Activated CD4-positive, alpha-beta T cell treated with anti-CD3 and anti-CD28 coated beads, Interleukin-2, amount 50 U/mL, for 24 hours (primary cell): ENCODE measurements at places on chromosomes 11 and 22.

DNA sequence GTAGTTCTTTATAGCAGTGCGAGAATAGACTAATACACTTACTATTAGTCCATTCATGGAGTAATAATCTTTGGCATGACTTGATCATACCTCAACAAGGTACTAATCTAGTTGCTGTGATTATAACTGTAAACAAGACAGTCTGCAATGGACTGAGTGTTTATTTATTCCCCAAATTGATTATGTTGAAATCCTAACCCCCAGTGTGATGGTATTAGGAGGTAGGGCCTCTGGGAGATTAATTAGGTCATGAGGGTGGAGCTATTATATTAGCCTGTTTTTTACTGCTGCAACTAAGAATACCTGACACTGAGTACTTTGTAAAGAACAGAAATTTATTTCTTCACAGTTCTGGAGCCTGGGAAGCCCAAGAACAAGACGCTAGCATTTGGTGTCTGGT lies 30.9 kb upstream of the CSNK2A3 start:
- no peak for DNase-seq

GRCh38 chr11:8059571-8060011 lies 21.4 kb upstream of the TUB start:
- DNase-seq: no peak

GRCh38 chr11:120871924-120872323 lies 152.0 kb upstream of the TBCEL start:
- no peak for DNase-seq

- DNase-seq: no peak
Observed at GRCh38 chr22:42925598-42925997, 68.5 kb upstream of the ARFGAP3 start.

DNA sequence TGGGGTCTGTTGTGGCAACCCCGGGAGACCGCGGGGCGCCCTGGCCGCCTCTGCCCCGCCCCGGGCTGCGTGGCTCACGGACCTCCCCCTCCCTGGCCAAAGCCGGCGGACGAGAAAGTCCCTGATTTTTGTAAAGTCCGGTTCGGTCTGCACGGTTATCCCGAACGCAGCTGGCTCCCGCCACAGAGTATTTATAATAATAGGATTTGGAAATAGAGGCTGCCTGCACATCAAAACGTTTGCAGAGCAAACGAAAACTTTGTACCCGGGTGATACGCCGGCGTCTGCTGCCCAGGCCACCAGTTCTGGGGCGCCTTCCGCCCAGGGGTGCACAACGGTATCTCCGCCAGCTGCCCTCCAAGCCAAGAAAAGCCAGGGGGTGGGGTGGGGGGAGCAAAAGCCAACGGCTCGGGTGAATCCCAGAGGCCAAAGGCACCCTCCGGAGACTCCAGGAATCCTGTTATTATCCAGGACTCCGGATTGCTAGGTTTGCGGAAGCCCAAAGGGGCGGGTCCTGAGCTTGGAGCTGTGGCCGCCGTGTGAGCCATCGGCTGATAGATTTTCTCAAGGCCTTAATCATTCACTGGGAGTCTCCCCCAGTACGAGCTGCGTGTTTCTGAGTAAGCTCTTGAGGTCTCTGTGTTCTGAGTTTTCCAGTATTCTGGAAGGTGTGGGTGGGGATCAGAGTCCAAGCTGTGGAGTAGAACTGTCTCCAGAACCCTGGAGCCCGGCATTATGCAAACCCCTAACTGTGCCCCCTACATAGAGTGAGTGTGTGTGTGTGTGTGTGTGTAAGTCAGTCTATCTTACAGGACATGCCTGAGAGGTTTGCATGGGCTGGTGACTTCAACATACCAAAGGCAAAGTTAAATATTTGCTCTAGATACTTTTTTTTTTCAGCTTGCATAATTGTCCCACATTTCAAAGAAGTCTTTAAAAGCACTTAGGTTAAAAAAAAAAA lies 673 bp upstream of the SHANK2 start:
- no peak for DNase-seq

DNA sequence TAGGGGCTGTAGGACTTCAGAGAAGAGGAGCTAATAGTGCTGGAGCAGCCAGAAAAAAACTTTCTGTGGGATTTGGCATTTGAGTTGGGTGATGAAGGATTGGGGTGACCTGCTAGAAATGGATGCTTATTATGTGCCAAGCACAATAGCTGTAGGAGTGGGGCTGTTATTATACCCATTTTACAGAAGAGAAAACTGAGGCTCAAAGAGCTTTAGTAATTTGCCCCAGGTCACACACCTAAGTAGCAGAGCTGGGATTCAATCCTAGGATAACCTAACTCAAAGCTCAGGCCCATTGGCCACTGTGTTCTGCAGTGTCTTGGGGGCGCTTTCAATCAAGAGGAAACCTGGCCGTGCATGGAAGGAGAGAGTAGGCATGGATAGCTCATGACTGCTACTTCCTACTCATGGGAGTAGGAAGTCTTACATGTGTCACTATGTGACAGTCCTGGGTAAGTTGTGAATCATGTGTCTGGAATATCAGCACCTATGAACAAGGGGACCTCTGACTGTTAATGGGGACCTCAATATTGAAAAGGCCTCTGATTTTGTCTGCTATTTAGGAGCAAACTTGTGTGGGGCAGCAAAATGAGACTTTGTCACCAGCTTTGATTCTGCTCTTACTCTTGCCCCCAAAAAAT lies 6.1 kb upstream of the ELF5 start:
- no peak for DNase-seq

DNA sequence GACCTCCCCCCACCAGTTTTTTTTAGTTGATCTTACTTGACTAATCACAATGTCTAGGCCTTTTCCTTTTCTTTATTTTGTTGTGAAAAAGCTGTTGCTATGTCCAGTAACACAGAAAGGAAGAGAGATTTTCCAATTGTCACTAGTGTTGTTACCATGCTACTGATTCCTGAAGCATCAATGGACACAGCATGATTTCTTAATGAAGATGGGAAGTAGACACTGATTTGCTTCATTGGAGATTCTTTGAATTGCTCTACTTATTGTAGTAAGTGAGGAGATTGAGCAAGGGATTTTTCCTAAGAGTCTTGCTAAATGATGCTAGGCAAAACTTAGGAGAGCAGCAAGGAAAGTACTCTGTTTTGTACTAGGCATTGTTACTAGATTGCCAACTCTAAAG lies 4.6 kb downstream of the AASDHPPT start:
- no peak for DNase-seq

DNA sequence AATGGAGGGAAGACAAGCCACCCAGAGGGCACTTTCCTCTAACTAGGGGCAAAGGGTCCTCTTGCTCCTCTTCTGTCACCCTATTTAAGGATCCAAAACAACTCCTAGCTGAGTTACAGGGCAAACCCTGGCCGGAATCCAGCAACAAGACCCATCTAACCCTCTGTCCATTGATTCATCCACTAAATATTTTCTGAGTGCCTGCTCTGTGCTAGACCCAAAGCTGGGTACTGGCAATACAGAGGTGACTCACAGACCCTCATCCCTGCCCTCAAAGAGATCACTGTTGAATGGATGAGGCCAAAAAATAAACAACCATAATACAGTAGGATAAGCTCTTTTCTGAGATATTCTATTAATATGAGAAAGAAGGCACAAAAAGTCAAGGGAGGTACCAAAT lies 4.3 kb upstream of the GALNT18 start:
- no peak for DNase-seq

DNA sequence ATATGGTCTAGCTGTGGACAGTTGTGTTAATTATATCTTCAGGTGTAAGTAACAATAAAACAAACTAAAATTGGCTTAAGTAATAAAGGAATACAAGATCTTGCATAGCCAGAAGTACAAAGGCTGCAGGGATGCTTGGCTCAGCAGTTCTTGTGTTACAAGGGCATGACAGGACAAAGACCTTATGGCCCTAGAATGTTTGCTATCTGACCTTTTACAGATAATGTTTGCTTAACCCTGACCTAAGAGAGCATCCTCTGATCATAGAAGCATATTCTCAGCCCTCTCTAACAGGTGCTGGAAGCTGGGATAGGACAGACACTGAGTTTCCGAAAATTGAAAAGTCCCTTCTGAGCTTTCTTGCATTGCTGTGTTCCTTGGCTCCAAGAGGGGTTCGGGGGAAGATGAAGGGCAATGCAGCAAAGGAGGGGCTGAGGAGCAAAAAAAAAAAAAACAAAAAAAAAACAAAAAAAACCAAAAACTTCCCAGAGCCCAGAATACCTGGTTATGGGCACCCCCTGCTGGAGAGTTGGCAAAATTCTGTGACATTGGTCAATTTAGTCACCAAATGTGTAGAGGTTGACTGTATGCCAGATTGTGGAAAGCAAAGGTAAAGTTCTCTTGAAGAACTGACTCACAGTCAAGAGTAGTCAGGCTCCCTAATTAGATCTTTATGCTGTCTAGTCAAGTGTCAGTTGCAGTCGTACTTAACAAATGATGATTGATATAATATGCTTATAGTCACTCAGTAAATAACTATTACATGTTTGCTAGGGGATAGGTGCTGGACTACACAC lies 10.4 kb upstream of the HIKESHI start:
- DNase-seq: no peak
